ENCODE measurements at places on chromosomes 2 and 18.

DNA sequence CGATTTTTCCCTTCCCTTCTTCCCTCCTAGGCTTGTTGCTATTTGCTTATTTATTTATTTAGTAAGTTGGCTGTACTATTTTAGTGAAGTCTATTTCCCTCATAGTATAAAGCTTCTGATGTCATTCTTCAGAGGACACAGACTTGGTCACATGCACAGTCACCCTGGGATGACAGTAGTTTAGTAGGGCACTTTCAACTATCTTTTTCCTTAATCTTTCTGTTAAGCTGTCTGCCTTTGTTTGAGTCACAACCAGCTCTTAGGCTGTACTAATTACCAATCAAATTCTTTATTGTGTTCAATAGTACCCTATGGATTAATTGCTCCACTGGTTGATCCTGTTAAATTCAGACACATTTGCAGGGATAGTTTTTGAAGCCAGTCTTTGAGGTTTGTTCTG, 26.9 kb upstream of the RAB31 start:
- DNase-seq: no peak

DNA sequence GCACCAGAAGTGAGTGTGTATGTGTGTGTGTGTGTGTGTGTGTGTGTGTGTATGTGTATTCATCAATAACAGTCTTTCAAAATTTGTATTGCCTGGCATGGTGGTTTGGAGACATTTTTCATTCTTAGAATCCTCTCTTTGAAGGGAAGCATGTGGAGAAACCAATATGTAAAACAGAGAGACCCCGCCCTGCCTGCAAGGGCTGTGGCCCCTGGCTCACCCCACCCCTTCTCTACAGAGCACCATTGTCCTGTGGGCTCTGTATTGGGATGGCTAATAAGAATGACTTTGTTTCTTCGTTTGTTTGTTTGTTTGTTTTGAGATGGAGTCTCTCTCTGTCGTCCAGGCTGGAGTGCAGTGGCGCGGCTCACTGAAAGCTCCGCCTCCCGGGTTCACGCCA, 65.9 kb downstream of the GNAL start:
- DNase-seq: no peak

GRCh38 chr2:213015387-213016165, 135.8 kb downstream of the IKZF2 start:
- DNase-seq: peak; percentile 51

GRCh38 chr2:9638532-9638931, 7.7 kb upstream of the YWHAQ start:
- DNase-seq: no peak
